ENCODE measurements at places on chromosomes 2 and 18. TPM values are rescaled to one million over a fixed set of nuclear protein-coding genes. Genes with fewer than 3 reads are reported as not detected.

The DPP4 gene
- 5.4 TPM for total RNA-seq

DNA sequence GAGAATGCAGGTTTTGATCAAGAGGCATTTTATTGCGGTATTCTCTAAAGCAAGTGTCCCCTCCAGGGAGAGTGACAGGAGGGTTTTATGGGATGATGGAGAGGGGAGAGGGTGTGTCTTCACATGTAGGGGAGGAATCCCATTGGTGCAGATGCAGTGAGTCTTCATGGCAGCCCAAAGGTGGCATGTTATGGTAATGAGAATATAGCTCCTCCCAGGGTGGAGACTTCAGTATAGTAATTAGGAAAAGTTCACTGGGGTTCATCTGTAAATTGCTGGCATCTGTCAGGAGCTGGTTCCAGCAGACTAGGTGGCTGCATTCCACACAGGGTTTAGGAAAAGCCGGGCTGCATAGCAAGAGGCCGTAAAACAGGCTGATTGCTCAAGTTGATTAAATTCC, 230.7 kb upstream of the CCDC68 start:
- no peak for DNase-seq

DNA sequence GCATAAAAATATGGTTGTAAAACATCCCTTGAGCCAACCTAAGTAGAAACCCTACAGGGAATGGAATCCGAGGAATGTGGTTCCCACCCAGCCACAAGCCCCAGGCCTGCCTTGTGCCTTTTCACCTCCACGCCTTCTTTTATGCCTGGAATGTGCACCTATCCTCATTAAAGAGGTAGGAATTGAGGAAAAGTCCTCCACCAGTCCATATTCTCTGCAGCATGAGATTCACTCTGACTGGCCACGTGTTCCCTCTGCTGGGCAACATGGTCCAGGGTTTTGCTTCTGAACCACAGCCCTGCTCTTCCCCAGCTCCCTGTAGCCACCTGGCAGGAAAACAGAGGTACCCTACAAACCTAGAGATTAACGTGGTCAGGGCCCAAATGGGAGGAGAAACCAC, 787.9 kb upstream of the RAB6C start:
- no peak for DNase-seq

GRCh38 chr2:13545320-13545719, 828.6 kb downstream of the TRIB2 start:
- no peak for DNase-seq

DNA sequence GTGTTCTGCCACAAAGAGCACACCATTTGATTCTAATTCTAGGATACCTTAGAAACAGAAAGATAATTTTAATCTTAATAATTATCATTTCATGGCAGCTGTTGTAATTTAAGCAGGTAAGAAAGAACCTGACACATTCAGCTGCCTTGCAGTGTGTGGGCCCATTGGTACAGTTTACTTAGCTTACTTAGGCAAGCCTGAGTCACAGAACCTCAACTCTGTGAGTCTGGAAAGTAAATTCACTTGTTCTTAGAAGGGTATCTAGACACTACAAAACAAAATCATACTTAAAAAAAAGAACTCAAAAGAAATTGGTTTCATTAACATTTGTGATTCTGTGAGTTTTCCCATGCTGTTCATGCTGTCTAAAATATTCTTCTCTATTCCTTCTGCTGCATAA, 956.3 kb upstream of the SLC39A10 start:
- no peak for DNase-seq
